ENCODE measurements at places on chromosomes 11 and 22.

DNA sequence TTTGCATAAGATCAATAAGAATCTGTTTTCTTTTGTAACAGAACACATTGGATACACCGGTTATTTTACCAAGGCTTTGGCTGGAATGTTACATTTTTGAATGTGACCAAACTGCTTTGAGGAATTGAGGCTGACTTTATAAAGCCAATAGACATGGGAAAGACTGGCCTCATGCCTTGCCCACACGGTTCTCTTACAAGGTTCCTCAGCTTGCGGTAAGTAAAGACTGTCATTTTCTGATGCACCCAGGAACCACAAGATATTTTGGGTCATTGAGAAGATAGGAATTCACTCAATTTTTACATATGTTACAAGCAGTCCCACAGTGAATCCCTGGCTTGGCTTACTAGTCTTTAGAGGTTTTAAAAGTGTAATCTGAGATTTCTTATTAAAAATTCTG, 23.9 kb downstream of the OR10A6 start:
- no peak for DNase-seq

DNA sequence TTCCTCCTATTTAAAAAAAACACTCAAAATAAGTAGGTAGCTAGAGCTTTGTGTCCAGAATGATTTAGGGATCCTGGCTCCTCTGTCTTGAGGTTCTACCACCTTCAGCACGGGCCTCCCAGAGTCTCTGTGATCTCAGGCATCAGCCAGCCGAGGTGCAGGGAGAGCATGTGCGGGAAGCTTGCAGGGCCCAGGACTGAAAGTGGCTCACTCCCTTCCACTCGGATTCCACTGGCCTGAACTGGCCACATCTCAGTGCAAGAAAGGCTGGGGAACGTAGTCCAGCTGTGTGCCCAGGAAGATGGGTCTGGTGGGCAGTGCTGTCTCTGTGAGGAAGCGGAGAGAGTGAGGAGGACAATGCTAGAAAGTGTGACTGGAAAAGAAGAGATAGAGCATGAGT, 68.3 kb upstream of the MYOD1 start:
- no peak for DNase-seq

DNA sequence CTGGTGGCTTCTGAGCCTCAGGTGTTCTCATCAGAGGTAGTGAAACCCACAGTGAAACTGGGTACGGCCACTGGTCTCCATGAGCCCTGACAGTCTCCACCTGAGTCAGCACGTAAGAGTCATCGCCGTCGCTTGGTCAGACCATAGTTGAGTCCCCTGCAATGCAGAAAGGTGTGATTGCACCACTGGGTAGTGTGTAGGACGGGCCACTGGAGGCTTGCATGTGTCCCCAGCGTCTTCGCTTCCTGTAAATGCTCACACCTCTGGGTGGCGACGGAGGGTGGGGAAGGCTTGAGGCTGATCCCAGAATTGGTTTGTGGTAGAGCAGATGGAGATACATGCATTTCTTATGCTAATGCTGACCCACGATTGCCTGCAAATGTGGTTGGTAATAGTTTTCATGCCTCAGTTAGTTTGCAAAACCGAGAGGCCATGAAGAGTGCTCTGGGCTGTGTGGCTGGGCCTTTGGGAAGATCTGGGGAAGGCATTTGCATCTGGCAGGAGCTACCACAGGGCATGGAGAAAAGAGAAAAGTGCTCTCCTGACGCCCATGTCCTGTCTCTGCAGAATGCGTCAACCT, 26.5 kb downstream of the CTTN start:
- DNase-seq = no peak

GRCh38 chr22:39932918-39933649, 27.1 kb upstream of the TMA7B start:
- DNase-seq = peak; percentile 54

- DNase-seq = no peak
These were observed at the start of gene SOX6 for GRCh38 chr11:16356057-16356760. Gene SOX6 (minus strand): TSS chr11:16356546. CDS start chr11:16341248, 15,298 bp downstream.
